ENCODE measurements at places on chromosomes 6 and 20. TPM values are rescaled to one million over a fixed set of nuclear protein-coding genes. Genes with fewer than 3 reads are reported as not detected.
A peak's percentile ranks its signal among the peaks of the same experiment; 100 is the strongest.

GRCh38 chr6:16698162-16698533 lies 63.1 kb downstream of the ATXN1 start:
- DNase-seq, result no peak

DNA sequence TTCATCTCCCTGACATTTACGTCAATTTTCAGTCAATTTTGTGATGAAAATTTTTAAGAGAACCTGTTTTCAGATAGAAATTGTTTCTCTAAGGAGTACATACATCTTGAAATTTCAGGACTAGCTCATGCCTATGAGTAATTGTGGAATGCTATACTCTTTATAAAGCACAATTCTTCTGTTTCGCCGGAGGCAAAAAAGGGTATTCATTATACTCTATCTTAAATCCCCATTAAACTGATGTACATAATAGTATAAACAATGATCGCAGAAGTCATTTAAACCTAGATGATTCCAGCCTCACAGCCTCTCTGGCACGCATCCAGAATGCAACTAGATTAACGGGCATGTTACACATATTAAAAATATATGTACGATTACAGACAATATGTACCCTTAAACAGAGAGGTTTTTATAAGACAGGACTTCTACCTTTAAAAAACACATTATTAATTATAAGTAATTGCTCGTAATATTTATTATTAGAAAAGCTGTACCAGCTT lies 62.6 kb downstream of the NRSN1 start:
- no peak for DNase-seq

DNA sequence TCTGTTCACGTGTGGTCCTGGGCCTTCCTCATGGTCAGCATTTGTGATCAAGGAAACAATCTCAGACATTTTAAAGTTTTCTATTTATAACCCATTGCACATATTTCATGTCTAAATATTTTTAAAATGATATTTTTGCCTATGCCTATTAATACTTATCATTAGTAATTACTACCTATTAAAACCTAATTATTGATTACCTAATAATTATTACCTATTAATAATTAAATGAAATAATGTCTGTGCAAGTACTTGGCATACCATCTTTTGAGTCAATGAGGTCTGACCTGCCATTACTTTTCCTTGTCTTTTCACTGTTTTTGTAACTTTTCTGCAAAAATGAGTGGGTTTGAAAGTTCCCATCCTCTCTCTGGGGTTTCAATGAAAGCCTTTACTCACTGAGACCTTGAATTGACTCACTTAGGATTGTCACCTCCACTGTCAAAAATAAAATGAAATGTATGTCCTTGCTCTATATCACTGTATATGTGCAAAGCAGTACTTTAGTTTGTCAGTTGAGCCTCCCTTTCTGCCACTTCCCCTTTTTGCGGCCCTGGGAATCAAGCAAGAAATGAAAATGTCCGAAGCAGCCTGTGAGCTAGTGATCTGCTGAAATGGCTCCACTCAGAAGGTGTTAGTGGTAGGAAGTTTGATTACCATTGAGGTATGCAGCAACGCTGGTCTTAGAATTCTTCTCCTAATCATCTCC lies 87.8 kb downstream of the L3MBTL3 start:
- no peak for DNase-seq

The OTOR gene
- not detected for total RNA-seq

The DZANK1 gene
- total RNA-seq, result 1.0 TPM

DNA sequence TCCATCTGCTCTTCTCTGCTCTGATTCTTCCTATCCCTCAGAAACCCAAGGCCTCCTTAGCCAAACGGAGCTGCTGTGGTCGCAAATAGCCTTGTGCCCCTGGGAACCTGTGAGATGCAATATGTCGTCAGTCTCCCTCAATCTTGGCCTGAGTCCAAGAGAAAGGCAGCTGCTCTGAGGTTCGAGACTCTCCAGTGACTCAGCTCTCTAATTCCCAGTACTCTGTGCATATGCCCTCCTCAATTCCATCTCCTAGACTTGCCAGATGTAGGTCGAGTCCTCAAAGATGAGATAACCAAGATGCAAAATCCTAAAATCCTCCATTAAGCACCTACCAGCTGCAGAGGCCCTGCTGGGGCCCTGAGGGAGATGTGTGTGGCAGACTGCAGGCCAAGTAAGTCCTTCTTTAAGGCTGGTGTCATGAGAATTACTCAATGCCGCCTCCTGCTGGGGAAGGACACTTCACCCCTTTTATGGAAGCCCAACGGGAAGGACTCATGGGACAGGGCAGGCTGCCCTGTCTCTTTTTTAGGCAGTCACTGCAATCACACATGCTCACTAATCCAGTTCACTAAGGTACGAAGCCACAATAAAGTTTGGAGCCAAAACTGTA lies 28.5 kb downstream of the C6orf15 start:
- DNase-seq, result peak; percentile 37

The SYNJ2 gene
- total RNA-seq, result 17.1 TPM

The FAM209B gene
- 0.38 TPM for total RNA-seq

DNA sequence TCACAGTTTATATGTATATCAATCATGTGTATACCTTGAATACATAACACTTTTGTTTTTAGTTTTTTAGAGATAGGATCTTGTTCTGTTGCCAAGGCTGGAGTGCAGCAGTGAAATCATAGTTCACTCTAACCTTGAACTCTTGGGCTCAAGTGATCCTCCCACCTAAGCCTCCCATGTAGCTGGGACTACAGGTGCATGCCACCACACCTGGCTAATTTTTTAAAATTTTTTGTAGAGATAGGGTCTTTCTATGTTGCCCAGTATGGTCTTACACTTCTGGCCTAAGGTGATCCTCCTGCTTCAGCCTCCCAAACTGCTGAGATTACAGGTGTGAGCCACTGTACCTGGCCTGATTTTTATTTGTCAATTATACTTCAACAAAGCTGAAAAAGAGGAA lies 69.9 kb downstream of the SYCP2L start:
- no peak for DNase-seq

The CALHM4 gene
- total RNA-seq, result not detected

DNA sequence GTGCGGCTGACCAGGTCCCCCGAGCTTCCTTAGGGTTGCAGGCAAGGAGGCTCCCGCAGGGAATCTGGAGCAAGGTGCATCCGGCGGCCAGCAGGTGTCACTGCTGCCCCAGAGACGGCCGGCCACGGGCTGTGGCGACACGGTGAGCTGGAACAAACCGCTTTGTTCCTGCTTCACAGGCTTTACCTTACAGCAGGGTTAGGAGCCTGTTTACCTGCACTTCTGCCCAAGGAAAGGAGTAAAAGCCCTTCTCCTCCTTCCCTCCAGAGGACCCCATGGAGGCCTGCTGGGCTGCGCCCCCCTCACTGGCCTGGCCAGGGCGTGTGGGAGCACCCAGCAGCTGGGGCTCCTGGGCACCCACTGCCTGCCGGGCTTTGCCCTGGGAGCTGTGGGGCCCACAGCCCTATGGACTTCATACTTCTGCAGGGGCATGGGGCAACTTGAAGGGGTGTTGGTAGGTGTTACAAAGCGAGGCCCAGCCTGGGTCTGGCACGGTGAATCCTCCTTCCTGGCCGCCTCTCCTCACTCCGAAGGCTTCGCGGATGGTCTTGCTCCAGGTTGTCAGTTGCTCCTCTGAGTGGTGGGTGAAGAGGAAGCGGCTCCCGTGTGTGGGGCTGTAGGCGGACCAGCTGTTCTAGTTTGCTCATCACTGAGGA lies 88.4 kb downstream of the CDC5L start:
- DNase-seq, result peak; percentile 95

The ENPP4 gene
- total RNA-seq, result 10.0 TPM

The ZNF322 gene
- total RNA-seq, result 13.6 TPM

The SLC13A3 gene
- 6.4 TPM for total RNA-seq

The ABHD16B gene
- not detected for total RNA-seq

GRCh38 chr20:12610871-12611270 lies 397.9 kb upstream of the SPTLC3 start:
- no peak for DNase-seq

- DNase-seq, result no peak
These were observed 214.4 kb upstream of the PRND start for GRCh38 chr20:4507288-4507719.

DNA sequence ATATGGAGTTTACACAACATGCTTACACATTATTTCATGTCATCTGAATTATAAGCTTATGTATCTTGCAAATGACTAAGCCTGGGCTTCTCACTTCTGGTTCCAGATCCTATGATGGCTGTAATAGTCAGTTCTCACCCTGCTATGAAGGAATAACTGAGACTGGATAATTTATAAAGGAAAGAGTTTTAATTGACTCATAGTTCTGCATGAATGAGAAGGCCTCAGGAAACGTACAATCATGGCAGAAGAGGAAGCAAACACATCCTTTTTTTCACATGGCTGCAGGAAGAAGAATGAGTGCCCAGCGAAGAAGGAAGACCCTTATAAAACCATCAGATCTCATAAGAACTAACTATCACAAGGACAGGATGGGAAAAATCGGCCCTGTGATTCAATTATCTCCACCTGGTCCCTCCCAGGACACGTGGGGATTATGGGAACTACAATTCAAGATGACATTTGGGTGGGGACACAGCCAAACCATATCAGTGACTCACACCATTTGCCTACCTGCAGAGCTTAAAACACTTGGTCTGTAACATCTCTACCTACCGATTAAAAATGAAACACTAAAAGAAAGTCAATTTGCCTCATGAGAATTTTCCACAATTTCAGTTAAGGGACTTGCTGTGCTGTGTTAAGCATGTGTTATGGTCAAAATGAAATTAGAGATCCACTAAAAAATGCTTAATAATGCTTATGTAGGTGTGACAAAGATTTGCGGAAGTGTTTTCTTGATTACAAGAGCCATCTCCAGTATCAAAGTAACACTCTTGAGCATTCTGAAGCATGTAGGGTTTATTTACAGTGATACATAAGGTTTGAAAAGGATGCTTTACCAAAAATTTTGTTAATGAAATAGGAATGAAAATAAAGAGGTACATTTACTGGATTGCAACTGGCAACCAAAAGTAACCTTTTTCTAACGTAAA lies 2.2 kb upstream of the RWDD1 start:
- no peak for DNase-seq

The GPR31 gene
- not detected for total RNA-seq

GRCh38 chr6:43199912-43200311 lies 17.9 kb downstream of the CUL9 start:
- no peak for DNase-seq

DNA sequence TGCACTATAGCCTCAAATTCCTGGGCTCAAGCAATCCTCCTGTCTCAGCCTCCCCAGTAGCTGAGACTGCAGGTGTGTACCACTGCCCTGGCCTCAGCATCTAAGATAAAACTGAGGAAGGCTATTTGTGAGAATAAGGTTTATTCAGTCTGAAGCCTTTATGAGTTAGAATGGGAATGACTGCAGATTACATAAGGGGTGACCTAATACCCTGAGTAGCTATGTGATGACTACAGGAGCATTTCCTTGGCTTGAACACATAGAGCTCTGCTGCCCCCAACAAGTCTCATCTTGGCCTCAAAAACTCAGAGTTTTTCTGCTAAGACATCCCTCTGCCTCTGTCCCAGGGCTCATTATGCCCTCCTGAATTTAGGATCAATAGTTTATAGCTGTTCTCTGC lies 7.6 kb downstream of the GSS start:
- no peak for DNase-seq

DNA sequence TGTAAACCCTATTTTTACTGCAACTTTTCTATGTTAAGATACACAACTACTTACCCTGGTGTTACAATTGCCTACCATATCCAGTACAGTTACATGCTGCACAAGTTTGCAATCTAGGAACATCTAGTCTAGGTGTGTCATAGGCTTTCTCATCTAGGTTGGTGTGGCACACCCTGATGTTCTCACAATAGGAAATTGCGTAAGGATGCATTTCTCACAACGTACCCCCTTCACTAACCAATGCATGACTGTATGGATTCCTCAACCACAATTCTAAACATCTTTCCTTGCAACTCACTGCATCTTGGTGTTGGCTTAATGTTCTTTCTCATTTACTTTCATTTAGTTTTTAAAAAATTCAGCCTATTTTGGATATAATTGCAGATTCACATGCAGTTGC lies 31.6 kb downstream of the GJA10 start:
- DNase-seq, result no peak

- no peak for DNase-seq
These were observed 146.5 kb downstream of the PREX1 start for GRCh38 chr20:48681201-48681872.

DNA sequence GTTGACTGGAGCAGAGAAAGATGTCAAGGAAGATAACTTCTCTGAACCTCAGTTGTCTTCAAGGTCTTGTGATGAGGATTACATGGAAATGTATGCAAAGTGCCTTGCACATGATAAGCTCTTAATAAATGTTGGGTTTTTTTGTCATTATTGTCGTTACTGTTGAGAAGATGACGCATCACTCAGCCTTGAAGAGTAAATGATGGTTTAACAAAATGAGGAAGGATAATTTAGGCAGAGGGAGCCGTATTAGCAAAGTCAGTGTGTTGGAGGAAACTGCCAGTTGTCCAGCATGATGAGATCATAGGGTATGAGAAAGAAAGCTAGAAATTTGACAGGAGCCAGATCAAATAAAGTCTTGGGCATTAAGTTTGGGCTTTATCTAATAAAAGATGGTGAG lies 8.8 kb upstream of the SUPT3H start:
- DNase-seq, result no peak

DNA sequence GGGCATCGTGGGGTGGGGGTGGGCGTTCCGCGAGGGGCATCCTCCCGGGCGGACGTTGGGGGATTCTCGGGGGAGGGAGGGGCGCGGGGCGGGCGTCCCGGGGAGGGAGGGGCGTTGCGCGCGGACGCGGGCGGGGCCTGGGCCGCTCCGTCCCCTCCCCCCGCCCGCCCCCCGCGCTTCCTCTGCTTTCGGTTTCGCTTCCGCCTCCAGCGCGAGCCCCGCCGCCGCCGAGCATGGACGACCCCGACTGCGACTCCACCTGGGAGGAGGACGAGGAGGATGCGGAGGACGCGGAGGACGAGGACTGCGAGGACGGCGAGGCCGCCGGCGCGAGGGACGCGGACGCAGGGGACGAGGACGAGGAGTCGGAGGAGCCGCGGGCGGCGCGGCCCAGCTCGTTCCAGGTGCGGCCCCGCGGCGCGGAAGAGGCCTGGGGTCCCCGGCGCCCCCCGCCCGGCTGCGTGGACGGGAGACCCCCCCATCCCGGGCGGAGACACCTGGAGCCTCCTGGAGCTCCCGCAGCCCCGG lies at the start of gene OGFR:
Gene OGFR, plus strand, starts transcription at position 209 of the 528 bp plus-strand sequence. Its CDS starts 25 bp downstream, at position 234.
- DNase-seq, result no peak

The COL9A3 gene
- total RNA-seq, result 35.2 TPM

DNA sequence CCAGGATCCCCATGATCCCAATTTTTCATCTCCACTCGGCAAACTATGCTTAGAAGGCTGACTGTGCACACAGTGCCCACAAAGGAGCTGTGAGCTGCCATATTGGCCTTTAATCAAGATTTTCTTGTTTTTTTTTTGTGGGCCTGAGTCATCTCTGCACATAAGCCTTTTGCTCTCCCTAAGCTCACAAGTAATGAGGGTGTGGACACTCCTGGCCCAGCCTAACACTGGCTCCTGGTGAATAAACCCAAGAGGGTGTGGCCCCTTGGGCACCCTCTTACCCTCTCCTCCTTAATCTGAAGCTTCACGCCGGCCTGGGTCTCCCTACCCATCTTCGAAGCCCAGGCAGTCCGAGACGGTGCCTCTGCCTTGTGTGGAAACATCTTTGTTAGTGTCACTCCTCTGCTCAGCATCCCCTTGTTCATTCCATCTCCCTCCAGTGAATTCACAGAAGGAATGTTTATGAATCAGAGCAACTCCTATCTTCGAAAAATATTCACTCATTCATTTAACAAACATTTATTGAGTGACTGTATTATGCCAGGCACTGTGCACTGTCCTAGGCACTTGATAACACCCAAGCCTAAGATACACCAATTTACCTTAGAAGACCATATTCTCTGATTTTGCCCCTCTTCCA lies 22.2 kb upstream of the MRPS10 start:
- no peak for DNase-seq

Data from pancreas (tissue), 10 donors.